Ovary (tissue), 10 donors: ENCODE measurements at places on chromosomes 2 and 18. TPM values are rescaled to one million over a fixed set of nuclear protein-coding genes. Genes with fewer than 3 reads are reported as not detected.

The GALR1 gene
- total RNA-seq, result 0.03 TPM

The UGT1A5 gene
- not detected for total RNA-seq

The TRIM43 gene
- not detected for total RNA-seq

The PHOSPHO2 gene
- total RNA-seq, result 7.9 TPM

The POU3F3 gene
- total RNA-seq, result 0.10 TPM

The ZFAND2B gene
- total RNA-seq, result 31.7 TPM

The POTEE gene
- total RNA-seq, result 0.13 TPM
